Left forelimb (tissue), 1 donor: ENCODE measurements at places on chromosomes 13 and 19.

- no peak for DNase-seq
These were observed 29.5 kb downstream of the PEPD start for GRCh38 chr19:33492090-33492489.

GRCh38 chr13:108213946-108214345, 1.4 kb downstream of the LIG4 start:
- DNase-seq = no peak

DNA sequence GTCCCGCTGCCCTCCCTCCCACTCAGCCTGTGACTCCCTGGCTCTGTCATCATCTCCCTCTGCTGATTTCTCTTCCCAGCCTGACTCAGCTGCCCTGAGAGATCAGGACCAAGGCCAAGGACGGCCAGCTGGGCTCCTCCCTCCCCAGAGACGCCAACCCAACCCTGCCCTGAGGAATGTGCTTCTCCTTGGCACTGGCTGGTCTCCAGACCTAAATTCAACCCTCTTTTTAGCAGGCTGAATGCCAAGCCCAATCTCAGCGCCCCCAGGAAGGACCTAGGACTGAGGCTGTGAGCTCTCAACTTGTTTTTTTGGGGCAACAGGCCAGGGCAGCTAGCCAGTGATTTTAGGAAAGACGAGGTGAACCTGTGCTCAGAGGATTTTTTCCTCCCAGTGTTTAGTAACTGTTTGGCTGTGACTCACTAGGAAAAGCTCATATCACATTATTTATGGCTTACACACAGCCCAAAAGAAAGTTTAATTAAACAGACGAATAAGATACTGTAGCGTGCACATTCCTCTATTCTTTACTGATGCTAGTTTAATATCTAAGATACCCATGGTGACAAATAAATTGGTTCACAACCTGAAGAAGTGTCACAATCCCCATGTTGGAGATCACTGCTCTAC, 7.4 kb upstream of the IGFL1 start:
- DNase-seq = no peak

- DNase-seq = no peak
These were observed 36.2 kb upstream of the ATP12A start for GRCh38 chr13:24644036-24644435.

GRCh38 chr13:79392882-79393563, 13.0 kb downstream of the RBM26 start:
- DNase-seq = no peak

DNA sequence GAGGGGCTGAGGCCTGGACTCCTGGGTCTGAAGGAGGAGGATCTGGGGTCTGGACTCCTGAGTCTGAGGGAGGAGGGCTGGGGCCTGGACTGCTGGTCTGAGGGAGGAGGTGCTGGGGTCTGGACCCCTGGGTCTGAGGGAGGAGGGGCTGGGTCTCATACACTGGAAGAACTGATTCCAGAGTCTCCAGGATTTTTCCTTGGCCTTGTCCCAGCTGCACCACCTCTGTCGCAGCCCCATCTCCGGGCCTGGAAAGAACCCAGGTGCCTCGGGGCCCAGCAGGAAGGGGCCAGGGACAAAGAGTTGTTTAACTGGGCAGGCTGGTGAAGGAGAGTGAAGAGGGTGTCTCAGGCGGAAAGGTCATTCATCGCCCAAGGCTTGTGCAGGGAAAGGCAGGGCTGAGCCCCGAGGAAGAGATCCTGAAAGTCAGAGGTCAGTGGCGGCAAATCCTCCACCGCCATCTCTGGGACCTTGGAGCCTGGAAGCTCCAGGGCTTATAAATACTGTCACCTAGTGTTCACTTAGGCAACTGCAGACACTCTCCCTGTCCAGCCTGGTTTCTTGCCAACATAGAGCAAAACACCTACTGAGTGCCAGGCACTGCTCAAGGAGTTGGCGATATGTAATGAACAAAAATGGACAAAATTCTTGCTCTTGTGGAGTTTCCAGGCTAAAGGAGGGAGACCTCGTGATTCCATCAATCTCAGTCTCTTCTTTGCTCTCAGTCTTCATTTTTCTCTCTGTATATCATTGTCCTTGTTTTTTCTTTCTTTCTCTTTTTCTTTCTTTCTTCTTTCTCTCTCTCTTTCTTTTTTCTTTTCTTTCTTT, 4.4 kb upstream of the KCNN4 start:
- DNase-seq = peak; percentile 67

- no peak for DNase-seq
These were observed 808.9 kb downstream of the DIAPH3 start for GRCh38 chr13:59354665-59355369.

GRCh38 chr13:21043898-21044297, 17.5 kb downstream of the LATS2 start:
- no peak for DNase-seq

DNA sequence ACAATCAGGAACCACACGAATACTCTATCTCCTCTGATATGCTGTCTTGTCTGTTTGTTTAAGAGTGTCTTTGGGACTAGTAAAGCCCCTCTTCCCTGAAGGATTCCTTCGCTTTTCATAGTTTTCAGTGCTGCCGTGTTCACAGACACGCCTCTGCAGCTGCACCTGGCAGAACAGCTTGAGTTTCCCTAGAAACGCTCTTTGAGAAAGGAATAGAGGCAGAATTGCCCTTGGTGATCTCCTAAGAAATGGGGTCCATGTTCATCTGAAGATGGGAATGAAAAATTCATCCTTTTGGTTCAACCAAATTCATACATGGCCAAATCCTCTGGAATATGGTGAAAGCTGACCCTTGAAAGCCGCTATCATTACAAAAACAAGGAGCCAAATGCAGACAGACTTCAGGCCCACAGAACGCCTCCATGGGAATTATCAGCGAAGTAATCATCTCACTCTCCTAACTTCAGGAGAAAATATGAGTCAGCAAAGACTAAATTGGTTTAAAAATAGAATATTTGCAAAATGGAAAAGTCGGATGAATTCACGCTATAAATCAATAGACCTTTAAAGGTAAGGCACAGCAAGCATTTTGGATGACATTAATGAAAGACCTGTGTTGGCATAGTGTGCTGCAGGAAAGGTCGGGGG, 5.5 kb downstream of the SACS start:
- no peak for DNase-seq

GRCh38 chr13:113967206-113967720, 6.6 kb downstream of the C13orf46 start:
- DNase-seq = no peak
